ENCODE measurements at places on chromosomes 16 and 17. TPM values are rescaled to one million over a fixed set of nuclear protein-coding genes. Genes with fewer than 3 reads are reported as not detected.
A peak's percentile ranks its signal among the peaks of the same experiment; 100 is the strongest.

CACNB1 gene
- total RNA-seq = 5.7 TPM

SAP30BP gene
- 47.8 TPM for total RNA-seq

TMEM114 gene
- not detected for total RNA-seq

KSR1 gene
- 10.2 TPM for total RNA-seq

HS3ST2 gene
- total RNA-seq = 0.17 TPM

DNA sequence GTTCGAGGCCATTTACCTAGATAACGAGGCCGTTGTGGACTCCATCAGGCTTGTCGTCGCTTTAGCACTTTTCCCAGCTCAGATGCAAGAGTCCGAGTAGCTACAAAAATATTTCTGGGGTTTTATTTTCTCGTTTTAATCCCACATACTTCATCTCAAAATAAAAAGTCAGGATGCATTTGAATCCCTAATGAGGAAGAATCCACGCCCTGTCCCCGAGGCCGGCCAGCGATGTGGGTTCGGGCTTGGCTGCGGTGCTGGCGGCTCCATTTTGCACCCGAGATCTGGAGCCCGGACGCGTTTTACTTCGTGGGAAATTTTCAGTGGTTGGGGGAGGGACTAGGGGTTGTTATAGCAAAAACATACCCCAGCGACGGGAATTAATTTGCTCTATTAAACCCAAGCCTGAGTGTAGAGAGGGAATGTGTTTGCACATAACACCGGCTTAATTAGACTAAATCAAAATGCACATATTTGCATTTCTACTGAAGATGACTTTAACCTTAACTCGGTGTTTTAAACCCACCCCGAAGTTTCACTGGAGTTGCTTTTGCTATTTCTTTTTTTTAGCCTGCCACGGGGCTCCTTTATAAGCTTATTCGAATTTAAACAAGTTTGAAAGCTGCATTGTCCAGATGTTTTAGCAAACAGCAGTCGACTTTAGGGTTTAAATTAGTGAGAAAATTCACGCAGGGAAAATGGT, 4.8 kb downstream of the IRX5 start:
- no peak for DNase-seq

DNA sequence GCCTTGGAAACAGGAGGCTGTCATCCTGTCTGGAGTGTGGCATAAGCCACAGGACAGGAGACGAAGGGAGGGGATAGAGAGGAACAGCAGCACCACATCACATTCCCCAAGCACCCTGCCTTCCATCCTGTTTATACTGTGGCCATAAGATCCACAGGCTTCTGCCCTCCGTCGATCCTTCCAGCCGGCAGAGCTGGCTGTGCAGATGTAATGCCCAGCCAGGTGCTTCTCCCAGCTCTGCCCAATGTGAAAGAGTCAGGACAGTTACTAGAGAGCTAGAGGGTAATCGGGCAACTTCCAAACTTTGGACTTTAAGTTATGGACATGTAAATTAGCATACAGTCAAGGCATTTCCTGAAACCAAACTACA, 368.4 kb downstream of the SOX9 start:
- DNase-seq = no peak

DNA sequence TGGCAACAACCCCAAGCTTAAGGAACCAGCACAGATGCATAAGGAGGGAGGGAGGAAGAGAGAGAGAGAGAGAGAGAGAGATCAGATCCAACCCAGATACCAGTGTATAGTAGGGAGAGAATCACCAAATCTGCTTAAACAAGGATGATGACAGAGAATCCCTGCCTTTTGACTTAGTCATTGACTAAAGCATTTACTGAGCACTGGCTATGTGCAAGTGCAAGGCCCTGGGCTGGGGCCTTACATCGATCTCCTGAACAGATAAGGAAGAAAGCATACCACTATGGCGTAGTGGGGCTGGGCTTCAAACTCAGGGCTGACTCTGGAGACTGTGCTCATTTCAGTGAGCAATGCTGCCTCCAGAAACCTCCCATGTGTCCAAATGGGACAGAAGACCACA, 15.8 kb downstream of the TSNAXIP1 start:
- no peak for DNase-seq

DNA sequence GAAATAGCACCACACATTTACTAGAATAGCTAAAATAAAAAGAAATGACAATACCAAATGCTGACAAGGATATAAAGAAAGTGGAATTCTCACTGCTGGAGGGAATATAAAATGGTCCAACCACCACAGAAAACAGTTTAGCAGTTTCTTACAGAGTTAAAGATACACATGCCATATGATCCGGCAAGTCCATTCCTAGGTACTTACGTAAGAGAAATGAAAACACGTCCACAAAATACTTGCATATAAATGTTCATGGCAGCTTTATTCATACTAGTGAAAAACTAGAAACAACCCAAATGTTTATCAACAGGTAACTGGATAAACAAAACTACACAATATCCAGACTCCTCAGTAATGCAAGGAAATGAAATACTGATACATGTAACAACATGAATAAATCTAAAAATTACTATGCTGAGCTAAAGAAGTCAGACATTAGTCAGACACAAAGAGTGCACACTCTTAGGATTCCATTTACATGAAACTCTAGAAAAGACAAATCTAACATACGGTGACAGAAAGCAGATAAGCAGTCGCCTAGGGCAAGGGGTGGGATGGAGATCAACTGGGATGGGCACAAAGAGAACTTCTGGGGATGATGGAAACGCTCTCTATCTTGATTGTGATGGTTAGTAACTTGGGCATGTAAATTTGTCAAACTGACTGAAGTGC, 76.4 kb downstream of the SMG6 start:
- no peak for DNase-seq

DNA sequence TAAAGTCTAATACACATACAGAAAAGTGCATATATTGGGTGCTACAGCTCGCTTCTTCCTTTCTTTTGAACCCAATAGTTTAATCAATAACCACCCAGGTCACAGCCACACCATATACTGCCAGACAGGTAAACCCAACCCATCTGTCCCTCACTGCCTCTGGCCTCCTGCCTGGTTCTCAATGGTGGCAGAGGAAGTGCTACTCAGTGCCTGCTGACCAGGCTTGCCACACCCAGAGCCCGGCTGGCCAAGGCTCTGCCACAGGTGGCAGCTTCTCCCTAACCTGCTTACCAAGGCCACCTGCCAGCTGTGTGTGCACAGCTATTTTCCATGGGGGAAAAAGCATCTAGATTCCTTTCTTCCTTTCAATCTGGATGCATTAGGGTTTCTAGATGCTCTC, 584 bp downstream of the PMP22 start:
- DNase-seq = peak; percentile 78

GRCh38 chr16:15970202-15970601, 20.8 kb downstream of the ABCC1 start:
- DNase-seq = no peak

DNA sequence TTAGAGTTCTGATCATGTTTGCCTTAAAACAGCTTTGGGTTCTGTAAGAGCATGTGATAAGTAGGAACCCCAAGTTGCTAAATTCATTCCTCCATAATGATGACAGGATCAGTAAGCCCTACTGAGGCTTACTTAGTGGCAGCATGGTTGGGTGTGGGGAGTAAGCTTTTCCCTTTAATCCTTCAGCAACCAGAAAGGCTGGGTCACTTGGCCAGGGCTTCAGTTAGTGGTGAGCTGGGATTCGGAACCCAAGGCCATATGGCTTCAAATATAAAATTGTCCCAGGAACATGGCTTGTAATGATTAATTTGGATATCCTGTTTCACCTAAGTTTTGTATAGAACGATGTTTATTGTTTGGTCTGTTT, 850 bp downstream of the GINS3 start:
- DNase-seq = no peak

GRCh38 chr17:78414178-78415162, 36.0 kb downstream of the PGS1 start:
- no peak for DNase-seq

GRCh38 chr16:1945559-1946391, 2.8 kb upstream of the MSRB1 start:
- no peak for DNase-seq
